ENCODE measurements at places on chromosomes 1 and 21.

DNA sequence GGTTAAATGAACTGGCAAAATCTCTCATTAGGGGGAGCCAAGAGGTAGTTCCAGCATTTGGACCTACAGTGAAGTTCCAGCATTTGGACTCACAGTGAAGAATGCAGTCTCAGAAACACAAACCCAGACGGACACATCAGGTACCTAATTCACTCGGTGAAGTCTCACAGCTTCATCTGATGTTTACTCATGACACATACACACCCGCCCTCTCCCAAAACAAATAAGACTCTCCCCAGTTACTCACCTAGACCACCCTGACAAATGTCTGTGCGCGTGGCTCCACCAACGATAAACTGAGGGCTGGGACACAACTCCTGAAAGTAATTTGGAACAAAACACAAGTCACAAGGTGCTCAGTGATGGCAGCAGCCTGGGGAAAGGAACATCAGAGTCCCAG, 11.4 kb downstream of the CAPN8 start:
- no peak for DNase-seq

GRCh38 chr1:109242387-109242786, 7.0 kb upstream of the CELSR2 start:
- no peak for DNase-seq

GRCh38 chr1:65429806-65430205, 9.3 kb downstream of the LEPR start:
- DNase-seq, result no peak

DNA sequence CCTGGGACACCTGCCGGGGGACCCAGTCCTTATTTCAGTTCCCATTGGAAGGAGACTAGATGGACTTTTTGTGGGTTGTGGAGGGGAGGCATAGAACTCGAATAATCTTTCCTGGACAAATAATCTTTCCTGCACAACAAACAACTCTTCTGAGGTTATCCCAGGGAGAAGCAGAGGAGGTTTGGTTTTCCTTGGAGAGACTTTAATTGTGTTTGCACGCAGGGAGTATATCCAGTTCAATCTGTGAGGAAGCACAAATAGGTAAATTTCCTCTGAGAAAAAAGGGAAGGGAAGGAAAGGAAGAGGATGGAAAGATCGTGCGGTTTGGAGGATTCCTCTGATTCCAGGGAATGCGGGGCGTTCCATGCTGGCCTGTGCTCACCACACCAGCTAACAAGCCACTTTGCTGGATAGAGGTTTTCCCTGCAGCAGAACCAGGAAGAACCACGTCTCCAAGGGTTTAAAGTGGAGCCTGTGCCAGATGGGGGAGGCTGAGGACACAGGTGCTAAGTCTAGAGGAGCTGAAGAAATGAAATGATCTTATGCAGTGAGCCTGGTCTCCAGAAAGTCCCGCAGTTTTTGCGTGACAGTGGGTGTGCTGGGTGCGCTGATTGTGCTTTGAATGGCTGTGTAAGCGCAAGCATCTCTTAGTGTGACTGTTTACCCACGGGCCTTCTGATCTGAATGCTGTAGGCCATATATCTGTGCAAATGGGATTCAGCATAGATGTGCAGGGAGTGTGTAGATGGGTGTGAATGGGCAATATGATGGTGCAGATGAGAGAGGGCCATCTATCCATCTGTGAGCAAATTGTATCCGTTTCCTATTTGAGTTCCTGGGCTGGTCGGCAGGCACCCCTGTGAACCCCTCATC, 7.6 kb downstream of the PAX7 start:
- DNase-seq, result no peak

DNA sequence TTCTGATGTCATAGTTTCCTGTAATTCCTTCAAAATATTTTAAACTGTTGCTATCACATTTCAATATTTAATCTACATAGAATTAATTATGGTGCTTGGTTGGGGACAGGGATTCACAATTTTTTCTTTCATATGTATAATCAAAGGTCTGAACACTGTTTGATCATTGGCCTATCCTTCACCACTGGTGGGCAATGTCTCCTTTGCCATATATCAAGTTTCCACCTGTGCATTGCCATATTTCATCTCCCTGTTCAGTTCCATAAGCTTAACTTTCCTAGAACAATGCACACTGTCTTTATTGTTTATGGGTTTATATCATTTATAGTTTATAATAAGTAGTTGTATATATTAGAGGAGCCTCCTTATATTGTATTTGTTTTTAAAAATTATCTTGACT, 374.9 kb upstream of the PTBP2 start:
- DNase-seq, result no peak

DNA sequence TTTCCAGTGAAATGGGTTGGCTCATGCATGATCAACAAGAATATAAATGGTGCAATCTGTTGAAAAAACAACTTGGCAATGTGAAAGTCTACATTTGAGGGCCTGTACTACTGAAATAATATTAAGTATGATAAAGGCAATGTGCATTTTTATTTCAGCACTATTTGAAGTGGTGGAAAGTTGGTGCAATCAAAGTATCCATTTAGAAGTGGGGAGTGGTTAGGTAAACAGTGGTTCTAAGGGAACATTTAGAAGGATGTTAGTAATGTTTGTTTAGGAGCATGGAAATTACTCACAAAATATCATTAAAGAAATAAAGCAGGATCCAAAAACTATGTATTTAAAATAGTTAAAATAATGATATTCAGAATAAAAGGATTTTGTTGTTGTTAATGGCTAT, 60.2 kb downstream of the CHRM3 start:
- DNase-seq, result no peak

GRCh38 chr1:30325085-30325935, 398.1 kb downstream of the MATN1 start:
- DNase-seq, result no peak

- DNase-seq, result no peak
Measured at GRCh38 chr1:234957330-234958065, 171.1 kb downstream of the TOMM20 start.

- no peak for DNase-seq
Measured at GRCh38 chr1:18811733-18812452, 47.6 kb downstream of the TAS1R2 start.

- no peak for DNase-seq
Measured at GRCh38 chr1:36561361-36561724, 78.6 kb upstream of the CSF3R start.

- no peak for DNase-seq
Measured at GRCh38 chr1:90417126-90417525, 300.0 kb downstream of the BARHL2 start.

DNA sequence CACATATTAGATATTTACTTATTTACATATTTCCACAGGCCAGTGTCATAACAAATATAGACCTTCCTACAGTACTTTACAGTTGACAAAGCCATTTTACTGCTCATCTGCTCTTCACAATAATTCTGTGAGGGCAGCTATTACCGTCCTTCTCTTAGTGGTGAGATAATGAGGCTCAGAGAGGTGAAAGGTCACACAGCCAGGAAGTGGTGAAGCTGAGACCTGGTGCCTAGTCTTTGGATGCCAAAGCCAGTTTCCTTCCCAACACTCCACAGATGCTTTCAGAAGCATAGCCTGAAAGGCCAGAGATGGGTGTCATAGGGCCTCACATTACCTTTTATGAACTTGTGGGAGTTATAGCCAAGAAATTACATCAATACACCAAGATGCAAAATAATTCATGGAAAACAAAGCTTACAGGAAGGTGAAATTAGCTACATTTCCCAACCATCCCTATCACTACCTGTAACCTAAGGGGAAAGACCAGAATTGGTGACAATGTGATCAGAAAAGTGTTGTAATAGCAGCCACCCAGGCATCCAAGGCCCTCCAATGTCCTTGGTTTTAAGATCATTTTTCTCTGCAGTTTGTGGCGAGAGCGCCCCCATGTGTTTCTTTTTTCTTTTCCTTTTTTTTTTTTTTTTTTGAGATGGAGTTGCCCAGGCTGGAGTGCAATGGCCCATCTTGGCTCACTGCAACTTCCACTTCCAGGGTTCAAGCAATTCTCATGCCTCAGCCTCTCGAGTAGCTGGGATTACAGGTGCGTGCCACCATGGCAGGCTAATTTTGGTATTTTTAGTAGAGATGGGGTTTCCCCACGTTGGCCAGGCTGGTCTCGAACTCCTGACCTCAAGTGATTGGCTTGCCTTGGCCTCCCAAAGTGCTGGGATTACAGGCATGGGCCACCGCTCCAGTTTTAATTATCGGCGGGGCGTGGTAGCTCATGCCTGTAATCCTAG, 26.5 kb upstream of the RPL11 start:
- DNase-seq, result no peak

DNA sequence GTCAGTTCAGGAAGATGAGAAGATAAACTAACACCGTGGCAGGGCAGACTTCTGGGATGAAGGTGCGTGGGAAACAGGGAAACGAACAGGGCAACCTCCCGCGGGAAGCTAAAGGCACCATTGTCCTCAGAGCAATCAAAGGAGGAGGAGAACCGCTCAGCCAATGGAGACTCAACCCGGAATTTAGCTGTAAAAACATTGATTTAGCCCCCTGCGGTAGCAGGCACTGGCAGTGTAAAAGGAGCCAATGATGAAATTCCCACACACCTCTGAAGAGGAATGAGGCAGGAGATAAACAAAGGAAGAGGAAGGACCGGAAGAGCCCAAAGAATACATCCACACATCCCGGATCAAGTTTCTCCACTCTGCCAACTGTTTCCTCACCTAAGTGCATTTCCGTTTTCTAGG, 19.5 kb downstream of the HLCS start:
- no peak for DNase-seq

- DNase-seq, result no peak
Measured at GRCh38 chr1:46654012-46654411, 14.2 kb downstream of the ATPAF1 start.

DNA sequence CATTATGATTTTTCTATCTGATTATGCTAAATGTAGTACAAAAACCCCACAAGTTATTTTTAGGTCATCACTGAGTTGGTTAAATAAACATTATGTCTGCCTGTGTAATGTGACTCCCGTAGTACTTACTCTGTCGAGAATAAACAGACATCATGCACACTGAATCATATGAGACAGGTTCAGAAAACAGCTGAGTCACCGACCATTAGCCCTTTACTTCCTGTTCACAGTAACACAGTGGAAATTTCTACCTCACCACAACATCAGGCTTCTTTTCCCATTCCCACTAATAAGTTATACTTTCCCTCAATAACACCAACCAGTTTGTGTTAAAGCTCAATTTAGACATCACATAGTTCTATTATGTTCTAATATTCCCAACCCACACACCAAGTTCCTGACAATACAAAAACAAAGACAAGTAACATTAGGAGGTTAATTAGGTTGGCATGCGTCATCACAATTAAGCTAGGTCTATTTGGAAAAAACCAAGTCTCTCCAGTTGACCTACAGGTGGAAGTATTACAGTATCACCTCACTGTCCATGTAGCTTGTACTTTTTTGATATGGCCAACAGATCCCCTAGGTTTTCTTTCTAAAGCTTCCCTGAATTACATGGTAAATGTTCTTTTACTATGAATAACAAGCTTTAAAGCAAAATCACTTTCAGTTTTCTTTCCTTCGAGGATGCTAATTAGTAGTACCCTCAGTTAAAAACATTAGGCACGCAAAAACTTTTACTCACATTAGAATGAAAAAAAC, 154.2 kb downstream of the EIF4G3 start:
- DNase-seq, result no peak

DNA sequence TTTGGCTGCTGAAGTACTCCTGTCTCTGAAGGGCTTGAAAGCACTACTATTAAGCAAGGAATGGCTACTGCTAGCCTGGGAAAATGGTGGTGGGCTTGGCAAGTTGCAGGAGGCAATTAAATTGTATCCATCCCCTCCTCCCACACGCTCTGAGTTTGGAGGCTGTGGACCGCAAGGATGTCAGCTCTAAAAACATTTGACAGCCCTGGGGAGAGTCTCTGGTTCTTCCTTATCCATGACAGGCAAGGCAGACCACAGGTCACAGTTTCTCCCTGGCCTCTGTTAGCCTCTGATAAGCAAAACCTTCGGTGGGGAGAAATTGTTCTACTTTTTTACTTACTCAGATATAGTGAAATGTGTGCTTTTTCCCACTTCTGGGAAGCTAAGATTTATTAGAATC, 46.6 kb downstream of the S1PR1 start:
- no peak for DNase-seq

DNA sequence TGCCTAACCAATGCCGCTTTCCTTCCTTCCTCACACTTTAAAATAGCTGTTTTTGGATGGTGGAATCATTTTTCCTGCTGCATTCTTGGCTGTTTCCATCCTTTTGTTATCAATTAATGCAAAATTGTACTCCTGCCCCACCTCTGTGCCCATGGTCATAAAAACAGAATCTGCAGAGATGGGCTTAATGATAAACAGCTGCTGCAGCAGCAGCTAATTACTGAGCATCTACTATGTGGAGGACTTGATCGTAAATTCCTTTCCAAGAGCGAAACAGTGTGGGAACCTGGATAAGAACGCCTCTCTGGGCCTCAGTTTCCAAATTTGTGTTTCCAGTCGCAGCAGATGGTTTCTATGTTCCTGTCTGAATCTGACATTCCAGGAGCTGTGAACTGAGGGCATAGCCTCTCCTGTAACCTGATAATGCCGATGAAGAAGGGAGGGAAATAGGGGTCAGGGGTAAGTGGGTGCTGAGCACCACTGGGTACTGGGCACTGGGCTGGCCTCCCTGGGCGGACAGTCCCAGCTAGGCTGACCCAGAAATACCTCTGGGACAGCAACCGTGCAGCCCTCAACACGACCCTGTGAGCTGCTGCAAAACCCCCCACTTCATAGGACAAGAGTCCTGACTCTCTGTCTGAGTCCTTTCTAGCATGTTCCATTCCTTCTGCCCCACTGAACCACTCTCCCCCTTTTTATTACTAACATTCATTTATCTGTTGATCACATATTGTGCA, 121.7 kb downstream of the DMRTB1 start:
- no peak for DNase-seq

DNA sequence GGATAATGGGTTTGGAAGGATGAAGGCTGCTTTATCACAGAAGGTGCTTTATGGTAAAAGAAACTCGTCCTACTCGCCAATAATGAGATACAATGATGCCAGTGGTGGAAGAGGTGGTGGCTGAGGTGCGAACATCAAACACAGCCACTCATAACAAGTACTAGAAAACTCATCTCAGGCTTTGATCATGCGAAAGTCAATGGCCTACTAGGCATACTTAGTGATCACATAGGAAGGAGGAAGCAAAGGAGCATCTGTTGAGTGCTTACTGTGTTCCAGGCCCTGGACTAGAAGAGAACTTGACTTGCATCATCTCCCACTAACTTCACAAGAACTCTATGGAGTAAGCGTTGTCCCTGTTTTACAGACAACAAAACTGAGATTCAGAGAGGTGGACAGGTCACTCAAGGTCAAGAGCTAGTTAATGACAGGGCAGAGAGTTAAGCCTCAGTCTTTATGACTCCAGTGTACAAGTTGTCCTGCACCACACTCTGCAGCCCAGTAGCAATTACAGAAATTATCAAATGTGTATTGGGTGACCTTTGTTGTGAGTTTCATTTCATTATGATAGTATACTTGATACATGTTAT, 33.6 kb downstream of the RUNX1 start:
- no peak for DNase-seq

DNA sequence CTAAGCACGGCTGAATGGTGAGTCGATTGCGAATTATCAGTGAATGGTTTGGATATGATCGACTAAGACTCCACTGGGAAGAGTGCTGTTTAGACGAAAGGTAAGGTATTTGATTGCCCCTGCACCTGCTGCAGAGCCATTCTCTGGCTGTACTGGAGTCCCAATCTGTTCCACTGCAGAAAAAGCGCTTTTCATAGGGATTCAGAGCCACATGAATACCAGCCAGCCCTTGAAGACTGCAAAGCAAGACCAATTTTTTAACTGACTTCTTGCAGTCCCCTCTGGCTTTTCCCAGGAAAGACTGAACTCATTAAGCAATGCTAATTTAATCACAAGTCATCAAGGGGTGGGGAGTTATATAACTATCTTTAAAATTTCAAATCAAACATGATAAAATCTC, 1.3 kb downstream of the GREM2 start:
- no peak for DNase-seq

All from stimulated activated CD4-positive, alpha-beta T cell treated with anti-CD3 and anti-CD28 coated beads, Interleukin-1b, Interleukin-23, amount 100 ng/mL, for 1 hour (primary cell).